EH (cell line): ENCODE measurements at places on chromosomes 5 and 9.

GRCh38 chr5:80516826-80517225, 28.9 kb downstream of the FAM151B start:
- DNase-seq: peak; percentile 60

DNA sequence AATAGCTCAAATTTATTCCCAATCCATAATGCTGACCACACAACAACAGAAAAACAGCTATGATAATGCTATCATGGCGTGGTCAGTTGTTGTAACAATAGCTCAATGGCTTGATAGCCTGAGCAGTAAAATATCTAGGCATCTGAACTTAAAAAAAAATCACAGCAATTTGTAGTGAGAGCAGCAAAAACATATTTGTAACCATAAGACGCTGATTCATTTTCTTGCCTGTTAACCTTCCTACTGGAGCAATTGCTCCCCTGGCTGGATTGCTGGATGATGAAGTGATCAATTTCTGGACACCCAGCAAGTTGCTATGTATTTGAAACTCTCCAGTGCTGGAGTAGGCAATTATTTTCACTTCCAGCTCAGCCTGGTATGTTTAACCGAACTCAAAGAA, 115.1 kb downstream of the PCSK1 start:
- DNase-seq: no peak

- peak; percentile 73 for DNase-seq
These were observed 10.6 kb upstream of the P4HA2 start for GRCh38 chr5:132238169-132238744.

GRCh38 chr5:124662181-124662781, 84.2 kb downstream of the ZNF608 start:
- DNase-seq: no peak

DNA sequence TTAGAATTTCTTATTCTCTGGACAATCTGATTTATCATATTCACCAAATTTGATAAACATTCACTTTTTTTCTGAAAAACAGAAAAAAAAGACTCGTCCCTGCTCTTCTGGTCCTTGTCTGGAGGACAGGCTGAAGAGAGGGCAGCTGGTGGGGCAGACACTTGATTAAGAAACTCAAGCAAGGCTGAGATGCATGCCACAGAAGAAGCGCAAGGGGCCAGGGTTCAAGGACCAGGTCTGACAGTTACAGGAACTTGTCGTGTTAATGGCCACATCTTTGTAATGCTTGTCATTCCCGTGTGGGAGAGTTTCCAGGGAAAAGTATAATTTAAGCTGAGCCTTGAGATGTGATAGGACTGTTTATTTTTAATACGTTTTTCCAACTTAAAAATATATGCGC, 40.6 kb upstream of the SHB start:
- no peak for DNase-seq

- DNase-seq: no peak
These were observed 46.4 kb downstream of the PKD2L2 start for GRCh38 chr5:137935694-137936093.

- DNase-seq: peak; percentile 79
These were observed at the start of gene RANBP17 for GRCh38 chr5:170861917-170862766. TSS of gene RANBP17 (plus strand) at chr5:170862018.
